Stimulated activated CD8-positive, alpha-beta memory T cell treated with anti-CD3 and anti-CD28 coated beads, Interleukin-4, amount 100 ng/mL, for 4 hours (primary cell): ENCODE measurements at places on chromosomes 4 and X.

GRCh38 chrX:53677286-53677685 lies 9.2 kb downstream of the HUWE1 start:
- DNase-seq = no peak

DNA sequence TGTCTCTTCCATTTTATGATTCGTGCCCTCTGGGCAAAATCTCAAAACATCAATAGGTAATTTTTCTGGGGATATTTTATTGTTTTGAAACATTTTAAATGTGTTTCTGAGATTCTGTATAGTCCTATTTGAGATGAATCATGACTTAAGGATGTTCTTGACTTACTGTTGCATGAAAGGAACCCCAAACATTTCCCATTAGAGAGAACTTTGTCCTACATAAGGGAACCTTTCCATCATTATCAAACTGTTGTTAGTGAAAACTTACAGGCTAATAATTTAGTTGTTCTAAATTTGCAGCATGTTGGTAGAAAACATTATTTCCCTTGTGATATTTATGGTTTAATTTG lies 523.3 kb downstream of the PPARGC1A start:
- DNase-seq = no peak

DNA sequence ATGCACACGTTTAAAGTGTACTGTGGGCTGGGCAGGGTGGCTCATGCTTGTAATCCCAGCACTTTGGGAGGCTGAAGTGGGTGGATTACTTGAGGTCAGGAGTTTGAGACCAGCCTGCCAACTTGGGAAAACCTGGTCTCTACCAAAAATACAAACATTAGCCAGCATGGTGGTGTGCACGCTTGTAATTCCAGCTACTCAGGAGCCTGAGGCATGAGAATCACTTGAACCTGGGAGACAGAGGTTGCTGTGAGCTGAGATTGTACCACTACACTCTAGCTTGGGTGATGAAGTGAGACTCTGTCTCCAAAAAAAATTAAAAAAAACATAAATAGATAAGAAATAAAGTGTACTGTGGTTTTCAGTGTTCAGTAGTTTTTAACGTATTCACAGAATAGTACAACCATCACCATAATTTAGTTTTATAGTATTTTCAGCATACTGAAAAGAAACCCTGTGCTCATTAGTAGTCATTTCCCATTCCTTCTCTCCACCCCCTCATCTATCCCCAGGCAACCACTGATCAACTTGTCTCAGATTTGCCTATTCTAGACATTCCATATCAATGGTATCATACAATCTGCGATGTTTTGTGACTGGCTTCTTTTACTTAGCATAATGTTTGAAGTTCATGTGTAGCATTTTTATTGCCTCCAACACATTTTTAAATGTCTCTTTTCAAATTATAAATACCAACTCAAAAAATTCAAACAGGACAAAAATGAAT lies 19.1 kb downstream of the SLAIN2 start:
- no peak for DNase-seq

DNA sequence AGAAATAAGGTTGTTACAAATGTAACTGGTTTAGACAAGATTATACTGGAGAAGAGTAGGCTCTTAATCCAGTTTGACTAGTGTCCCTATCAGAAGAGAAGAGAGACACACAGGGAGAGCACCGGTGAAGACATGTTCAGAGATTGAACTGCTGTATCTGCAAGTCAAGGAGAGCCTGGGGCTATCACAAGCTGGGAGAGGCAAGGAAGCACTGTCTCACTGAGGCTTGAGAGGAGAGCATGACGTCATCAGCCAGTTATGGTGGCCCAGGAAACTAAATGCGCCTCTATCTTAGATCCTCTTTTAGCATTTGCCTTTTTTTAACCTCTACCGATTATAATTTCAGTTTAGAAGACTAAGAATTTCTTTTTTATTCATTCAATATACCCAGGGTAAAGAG lies 583.4 kb downstream of the TRAM1L1 start:
- DNase-seq = no peak

- DNase-seq = no peak
Measured at GRCh38 chrX:131061306-131061705, 3.2 kb downstream of the ARHGAP36 start.

- DNase-seq = no peak
Measured at GRCh38 chrX:40153345-40154249, 55.8 kb upstream of the BCOR start.

- DNase-seq = no peak
Measured at GRCh38 chr4:24836661-24837242, 41.4 kb downstream of the SOD3 start.

- peak; percentile 21 for DNase-seq
Measured at GRCh38 chr4:42627885-42628646, 28.8 kb downstream of the ATP8A1 start.

DNA sequence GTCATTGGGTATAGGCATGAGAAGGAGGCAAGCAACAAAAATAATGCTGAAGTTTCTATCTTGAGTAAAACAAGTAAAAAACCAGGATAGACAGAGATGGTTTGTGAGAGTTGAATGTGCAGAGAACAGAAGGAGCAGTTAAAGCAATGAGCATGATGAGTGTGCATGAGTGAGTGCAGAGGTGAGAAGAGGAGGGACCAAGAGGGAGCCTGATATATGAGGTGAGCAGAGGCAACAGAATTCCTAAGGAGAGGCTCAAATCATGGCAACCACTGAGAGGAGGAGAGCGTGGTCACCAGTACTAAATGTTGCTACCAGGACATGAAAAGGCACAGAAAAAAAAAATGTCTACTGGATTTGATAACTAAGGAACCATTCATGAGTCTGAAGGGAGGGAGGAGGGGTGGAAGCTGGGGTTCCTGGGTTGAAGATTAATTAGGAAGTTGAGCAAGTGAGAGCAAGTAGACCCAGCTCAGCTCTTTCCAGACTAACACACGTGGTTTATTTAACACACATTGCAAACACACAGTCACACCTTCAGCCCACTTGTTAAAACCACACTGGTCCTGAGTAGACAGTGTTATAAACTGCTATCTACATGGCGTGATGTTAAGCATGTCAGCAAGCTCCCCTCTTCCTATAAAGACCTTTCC lies 69.0 kb upstream of the IQCM start:
- no peak for DNase-seq

DNA sequence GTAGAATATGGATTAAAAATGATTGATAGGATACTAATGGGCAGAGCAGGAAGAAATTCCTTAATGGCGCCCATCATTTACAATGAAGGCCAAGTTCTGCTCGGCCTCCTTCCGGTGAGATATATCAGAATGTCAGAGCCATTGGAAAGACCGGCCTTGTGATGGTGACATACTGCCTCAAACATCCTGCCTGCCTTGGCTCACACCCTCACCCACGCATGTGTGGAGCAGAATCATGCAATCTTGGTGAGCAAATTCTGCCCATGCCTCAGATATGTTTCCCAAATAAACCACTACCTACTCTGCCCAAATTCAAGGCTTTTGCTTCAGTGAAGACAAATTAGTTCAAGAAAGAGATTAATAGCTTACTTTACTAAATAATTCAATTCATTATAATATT lies 163.3 kb downstream of the MID1 start:
- no peak for DNase-seq

DNA sequence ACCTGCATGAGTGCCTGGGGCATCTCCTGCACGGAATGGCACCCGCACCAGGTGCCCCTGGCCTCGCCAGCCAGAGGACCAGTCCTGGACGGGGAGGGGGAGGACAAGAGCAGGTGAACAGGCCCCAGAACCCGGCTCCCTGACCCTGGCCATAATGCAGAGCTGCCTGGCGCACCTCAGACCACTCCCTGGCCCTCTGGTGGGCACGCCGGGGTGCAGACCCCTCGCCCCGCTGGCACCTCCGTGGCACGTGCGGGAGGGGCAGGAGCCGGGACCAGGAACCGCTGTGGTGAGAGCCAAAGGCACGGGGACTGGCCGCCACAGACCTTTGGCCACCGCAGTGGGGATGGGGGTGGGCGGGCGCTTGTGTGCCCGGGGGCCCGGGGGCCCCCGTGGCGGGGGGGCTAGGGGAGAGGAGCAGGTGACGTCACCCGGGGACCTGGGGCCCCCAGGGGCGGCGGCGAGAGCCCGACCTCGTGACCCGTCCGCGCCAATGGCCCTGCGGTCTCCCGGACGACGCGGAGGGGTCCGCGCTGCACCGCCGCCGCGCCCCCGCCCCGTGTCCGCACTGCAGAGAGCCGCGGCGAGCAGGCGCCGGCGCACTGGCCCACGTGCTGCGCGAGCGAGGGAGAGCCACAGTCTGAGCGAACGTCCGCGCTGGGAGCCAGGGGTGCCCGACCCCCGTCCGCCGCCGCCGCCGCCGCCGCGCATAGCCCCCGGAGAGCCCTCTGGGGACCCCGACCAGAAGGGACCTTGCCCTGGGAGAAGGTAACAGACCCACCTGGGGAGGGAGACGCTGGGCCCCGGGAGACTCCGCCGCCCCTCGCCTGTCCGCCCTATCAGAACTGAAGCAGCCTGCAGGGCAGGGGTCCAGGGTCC lies at the start of gene PNMA3:
PNMA3 (plus strand) TSS at position 600 of the 879 bp plus-strand sequence. CDS start 586 bp downstream, outside the sequence.
- no peak for DNase-seq

GRCh38 chrX:23871905-23872546 lies 35.7 kb downstream of the APOO start:
- DNase-seq = no peak

GRCh38 chr4:7757501-7758471 lies 181.9 kb downstream of the AFAP1 start:
- no peak for DNase-seq

- no peak for DNase-seq
Measured at GRCh38 chr4:100986360-100986868, 360.9 kb downstream of the PPP3CA start.

- no peak for DNase-seq
Measured at GRCh38 chr4:85777908-85778631, 303.1 kb downstream of the ARHGAP24 start.

- DNase-seq = no peak
Measured at GRCh38 chr4:177964693-177965168, 522.5 kb upstream of the AGA start.

DNA sequence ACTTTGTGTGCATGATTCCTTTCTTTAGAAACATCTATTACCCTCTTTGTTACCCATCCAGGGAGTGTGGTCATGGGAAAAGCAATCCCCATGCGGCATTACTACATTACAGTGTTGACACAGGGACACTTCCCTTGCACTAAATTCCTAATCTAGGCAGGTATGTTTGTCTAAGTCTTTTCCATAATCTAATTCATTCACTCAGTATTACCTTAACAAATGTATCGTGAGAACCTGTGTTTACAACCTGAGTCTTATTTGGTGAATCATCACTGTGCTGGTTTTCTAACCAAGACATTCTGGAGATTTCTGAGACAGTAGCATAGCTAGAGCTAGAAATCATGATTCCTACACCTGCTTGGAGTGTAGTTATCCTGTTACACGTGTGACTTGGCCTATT lies 326.8 kb downstream of the BMPR1B start:
- DNase-seq = no peak

DNA sequence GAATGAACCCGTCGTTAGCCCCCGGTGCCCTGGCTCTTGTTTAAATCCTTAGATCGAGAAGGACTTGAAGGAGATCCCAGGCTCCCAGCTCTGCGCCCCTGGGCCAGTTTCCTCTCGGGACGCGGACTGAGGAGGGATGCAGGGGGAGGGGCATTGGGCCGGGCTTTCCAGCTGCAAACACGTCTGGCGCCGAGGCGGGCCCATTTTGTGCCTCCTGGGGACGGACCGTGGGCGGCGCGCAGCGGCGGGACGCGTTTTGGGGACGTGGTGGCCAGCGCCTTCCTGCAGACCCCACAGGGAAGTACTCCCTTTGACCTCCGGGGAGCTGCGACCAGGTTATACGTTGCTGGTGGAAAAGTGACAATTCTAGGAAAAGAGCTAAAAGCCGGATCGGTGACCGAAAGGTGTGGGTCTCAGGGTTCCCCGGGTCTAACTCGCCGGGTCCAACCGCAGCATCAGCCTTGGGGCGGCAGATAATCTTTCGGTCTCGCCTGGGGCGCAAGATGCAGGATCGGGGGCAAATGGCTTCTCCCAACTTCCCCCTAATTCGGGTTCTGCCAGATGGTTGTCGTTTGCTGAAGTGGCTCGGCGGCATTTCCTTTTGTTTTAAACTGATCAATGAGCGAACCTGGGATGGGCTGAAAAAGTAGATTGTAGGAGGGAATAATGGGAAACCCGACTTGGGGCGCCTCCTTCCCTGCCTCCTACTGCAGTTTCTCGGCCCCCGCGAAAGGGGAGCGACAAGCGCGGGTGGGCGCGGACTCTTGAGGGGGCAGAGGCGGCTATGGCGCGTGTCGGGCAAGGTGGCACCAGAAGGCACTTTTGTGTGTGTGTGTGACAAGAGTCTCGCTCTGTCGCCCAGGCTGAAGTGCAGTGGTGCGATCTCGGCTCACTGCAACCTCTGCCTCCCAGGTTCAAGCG lies 2.9 kb downstream of the PDGFRA start:
- no peak for DNase-seq

DNA sequence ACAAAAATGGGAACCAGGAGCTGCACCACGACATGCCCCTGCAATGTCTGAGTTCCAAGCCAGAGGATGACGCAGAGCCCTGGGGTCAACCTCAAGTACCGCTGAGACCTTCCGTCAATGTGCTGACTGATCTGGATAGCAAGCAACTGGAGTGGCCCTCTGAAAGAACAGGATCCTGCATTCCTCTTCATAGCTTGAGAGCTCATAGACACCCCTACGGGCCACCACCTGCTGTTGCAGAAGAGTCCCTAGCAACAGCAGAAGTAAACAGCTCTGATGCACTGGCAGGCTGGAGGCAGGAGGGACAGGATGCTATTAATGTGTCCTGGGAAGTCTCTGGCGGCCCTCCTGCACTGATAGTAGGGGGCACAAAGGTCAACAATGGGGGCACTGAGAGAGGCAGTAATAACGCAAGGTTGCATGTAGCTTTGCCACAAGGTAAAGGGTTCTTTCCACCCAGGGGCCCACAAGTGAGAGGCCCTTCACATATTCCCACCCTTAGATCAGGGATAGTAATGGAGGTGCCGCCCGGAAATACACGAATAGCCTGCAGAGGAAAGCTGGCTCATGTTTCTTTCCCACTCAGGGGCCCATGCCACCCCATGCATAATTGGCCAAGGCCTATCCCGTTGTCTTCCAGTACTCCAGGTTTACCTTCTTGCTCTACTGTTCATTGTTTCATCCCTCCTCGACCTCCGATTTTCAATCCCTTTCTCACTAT lies 1.3 kb downstream of the PRR32 start:
- no peak for DNase-seq

GRCh38 chr4:154577324-154577723 lies 13.2 kb downstream of the FGA start:
- no peak for DNase-seq

- DNase-seq = no peak
Measured at GRCh38 chr4:99100876-99101275, 12.3 kb upstream of the ADH5 start.
